ENCODE measurements at places on chromosomes 5 and 9. TPM values are rescaled to one million over a fixed set of nuclear protein-coding genes. Genes with fewer than 3 reads are reported as not detected.
A peak's percentile ranks its signal among the peaks of the same experiment; 100 is the strongest.

DNA sequence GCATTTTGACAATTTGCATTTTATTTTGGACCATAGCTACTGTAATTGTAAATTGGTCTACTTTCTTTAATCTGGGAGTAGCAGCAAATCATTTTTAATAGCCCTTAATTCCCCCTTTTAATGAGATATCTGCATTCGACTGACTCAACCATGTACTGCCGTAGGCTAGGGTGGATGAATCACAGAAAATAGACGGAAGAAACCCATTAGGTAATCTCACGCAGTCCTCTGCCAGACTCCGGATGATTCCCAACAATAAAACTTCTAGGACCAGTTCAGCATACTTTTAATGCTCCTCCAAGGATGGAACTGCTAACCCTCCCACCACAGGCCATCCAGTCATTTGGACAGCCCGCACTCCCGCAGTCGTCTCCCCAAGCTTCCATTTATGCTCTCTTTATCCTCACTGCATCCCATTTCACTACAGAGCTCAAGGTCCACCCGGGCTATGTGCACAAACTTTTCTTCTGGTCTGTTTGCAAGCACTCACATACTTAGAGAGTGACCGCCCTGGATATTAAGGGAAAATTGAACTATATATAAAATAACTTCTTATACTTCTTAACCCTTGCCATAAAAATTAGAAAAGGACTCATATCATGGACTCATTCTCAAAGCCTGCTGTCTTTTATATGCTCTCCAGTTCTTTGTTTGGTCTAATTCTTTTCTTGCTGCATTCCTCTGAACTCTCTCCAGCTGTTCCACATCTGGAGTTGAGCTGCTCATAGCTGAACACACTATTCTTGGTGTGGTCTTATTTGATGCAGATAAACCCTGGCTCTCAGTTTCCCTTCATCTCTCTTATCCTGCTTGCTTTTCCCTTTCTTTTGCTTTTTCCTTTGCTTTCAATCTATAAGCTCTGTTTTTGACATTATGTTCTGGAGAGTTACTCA, 326.6 kb downstream of the ARL15 start:
- DNase-seq, result peak; percentile 88

DNA sequence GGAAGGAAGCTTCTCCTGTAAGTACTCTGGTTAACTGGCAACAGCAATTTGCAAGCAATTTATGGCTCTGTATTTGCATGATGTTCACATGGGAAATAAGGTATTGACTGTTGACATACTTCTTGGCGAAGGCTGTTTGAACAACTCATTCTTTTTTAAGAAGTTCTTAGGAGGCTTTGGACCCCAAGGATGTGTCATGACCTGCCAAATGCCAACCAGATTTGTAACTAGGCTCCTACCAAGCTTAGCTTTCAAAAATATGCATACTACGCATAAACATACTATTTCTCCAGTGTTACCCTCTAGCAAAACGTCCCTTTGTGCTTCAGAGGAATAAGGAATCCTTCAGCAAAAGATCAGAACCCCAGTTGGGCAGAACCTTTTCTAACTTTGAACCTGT, 165.2 kb upstream of the MSX2 start:
- DNase-seq, result no peak

Gene SIT1
- total RNA-seq, result not detected

GRCh38 chr5:116032094-116032517, at the start of gene ARL14EPL:
Gene ARL14EPL, plus strand, starts transcription at chr5:116032472. Its CDS starts 18,994 bp downstream, at chr5:116051466.
- DNase-seq, result peak; percentile 76

Gene ZBTB26
- 4.9 TPM for total RNA-seq

- DNase-seq, result no peak
Observed at GRCh38 chr5:176553260-176554085, 4.3 kb downstream of the CDHR2 start.

DNA sequence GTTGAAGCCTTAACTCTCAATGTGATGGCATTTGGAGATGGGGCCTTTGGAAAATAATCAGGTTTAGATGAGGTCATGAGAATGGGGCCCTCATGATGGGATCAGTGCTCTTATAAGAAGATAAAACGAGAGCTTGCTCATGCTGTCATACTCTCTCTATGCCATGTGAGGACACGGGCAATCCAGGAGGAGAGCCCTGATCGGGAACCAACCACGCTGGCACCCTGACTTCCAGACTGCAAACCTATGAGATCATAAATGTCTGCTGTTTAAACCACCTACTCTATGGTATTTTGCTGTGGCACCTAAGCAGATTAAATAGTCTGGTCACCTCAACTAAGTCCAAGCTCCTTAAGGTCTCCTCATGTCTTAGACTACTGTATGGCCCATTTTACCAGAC, 10.0 kb downstream of the HMGCS1 start:
- no peak for DNase-seq

Gene C9orf43
- 0.26 TPM for total RNA-seq

DNA sequence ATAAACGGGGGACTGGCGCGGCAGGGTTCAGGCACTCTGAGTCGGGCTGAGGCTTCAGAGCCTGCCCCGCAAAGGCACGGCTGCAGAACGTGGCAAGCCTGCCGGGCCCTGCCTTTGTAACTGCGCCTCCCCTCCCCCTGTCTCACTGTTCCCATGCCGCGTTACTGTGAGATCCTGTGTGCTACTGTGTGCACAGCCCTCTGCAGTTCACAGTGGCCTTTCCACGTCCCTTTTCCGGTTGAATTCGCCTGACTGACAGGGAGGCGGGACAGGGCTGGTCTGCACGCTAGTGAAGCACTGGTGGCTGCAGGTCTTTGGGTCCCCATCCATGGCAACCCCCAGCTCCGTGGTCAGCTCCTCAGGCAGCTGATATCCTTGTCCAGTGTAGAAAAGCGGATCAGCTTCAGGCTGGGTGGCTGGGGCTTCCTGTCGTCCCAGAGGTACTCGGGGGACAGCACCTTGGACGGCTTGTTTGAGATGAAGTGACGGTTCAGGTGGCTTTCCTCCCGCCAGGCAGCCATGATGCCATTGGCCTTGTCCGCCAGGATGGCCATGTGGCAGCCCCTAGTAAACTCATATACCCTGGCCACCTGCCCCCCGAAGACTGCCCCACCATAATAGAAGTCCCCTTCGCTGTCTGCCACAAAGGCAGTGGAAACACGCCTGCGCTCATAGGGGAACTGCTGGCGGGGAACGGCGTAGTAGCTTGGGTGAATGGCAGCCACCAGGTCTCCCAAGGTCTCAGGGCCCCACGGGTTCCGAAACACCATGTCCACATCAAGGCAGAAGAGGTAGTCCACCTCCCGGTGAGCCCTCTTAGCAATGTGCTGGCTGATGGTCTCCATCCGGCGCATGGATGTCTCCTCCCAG, 10.3 kb downstream of the GBGT1 start:
- DNase-seq, result no peak

Gene LRRC19
- total RNA-seq, result not detected

DNA sequence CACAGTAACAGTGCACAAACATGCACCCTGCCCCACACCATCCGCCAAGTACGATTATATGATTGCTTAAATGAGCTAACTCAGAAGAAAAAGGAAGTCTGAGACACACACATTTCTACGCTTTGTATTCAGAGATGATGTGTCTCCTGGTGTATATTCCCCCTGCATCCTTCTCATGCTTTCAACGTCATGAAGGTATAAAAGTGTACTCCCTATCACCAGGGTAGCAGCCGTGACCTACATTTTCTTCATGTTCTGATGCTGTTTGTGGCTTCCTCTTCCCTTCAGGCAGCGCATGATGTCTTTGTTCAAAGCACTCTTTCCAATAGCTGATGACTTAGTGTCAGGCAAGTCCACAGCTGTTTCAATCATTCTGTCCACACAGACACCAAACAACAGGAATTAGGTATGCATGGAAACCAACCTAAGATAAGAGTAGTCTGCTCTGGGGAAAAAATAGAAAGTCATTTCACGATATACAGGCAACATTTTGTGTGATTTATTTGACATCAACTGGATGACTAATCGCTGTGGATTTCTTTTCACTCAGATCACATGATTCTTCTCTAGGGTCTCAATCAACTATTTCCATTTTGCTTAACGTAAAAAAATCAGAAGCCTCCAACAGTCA, 269.4 kb upstream of the PTGER4 start:
- no peak for DNase-seq

DNA sequence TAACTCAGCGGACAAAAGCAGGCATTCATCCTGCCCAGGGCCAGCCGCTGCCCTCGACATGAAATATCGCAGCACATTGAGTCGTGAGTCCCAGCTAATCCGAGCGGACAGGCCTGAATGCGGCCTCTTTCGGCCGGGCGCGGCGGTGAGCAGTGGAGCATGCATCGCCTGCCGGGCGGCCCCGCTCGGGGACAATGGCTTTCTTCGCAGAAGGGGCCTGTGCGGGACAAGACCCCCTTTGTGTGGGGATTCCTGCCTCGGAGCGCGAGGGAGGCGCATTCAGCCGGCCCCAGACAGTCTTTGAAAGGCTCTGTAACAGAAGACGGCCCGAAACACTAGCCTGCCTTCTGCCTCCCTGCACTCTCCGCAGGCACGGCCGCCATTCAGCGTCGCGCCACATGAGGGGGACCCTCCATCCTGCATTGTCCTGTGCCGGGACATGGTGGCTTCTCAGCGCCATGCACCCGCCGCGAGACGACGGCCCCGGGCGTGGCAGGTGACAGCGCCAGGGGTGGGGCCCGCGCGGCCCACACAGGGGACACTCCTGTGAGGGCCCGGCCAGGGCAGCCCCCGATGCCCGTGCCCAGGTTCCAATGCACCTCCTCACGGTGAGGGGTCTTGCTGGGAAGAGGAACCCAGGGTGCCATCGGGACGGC, 52.0 kb downstream of the EXD3 start:
- no peak for DNase-seq

DNA sequence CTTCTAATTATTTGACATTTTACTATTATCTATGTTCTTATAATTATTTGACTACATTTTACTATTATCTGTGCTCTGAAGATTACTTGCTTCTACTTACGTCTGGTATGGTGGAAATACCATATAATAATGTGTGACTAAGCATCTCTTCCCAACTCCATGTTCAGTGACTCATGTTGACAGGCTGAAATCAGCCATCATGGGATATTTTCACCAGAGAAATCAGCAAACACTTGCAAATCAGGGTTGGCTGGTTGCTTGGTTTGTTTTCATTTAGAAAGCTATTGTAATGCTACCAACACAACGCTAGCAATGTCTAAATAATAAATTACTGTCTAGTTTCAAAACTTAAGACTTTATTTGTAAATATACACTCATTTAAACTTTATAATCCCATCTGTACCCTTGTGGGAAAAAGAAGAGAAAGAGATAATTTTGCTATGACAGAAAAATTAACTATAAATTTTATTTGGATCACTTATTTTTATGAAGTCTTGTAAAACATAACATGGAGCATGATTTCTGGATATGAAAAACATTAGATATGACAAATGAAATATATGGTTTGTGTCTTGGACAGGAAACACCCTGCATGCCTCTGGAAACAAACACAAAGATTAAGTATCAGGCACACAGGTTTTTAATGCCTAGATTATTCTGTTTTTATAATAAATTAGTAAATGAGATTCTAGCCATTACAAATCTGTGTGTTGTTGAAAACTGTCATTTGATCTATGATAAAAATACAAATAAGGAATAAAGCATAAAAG, 337.6 kb downstream of the BNC2 start:
- peak; percentile 70 for DNase-seq

DNA sequence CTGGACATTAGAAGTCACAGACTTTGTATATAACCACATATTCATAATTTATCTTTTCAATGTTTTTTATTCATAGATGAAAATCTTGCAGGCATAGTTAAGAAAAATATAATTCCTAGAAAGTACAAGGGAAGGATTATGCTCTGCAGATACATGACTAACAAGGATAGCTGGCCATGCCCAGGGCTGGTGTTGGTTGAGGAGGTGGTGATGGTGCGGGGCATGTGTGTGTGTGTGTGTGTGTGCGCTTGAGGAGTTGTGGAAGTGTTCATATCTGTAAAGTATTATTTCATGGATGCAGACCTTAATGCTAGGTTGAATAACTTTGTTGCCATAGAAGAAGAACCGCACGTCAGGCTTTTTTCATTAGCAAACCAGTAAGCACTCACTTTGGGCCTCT, 1.3 kb downstream of the S1PR3 start:
- no peak for DNase-seq

- DNase-seq, result peak; percentile 76
Observed at GRCh38 chr9:124632077-124632621, 125.0 kb upstream of the NR5A1 start.

- DNase-seq, result no peak
Observed at GRCh38 chr9:109017493-109017892, 4.2 kb upstream of the CTNNAL1 start.

DNA sequence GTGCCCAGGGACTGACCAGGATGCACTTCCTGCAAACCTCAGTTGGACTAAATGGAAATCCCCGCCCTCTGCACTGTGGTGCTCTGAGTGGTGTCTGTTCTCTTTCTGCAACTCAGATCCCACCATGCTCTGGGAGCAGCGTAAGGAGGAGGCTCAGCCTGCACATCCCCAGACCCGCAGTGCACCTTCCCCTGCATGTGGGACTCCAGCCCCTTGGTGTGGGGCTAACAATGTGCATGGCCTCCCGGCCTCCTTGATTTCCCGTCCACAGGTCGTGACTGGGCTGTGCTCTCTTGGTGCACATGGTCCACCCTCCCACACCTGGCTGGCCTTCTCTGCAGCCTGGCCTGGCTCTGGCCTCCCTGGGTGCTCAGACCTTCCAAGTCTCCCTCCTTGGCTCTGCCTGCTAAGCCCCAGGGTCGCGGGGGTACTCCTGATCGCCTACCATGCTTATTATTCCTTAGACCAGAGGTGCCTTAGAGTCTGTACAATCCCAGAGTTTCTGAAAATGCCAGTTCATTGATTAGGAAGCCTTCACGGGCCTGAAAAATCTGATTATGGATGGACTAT, 397.5 kb downstream of the IRX2 start:
- no peak for DNase-seq

Gene ASTN2
- total RNA-seq, result 9.5 TPM

Gene ECSCR
- 0.60 TPM for total RNA-seq

Gene SLC4A9
- total RNA-seq, result not detected

DNA sequence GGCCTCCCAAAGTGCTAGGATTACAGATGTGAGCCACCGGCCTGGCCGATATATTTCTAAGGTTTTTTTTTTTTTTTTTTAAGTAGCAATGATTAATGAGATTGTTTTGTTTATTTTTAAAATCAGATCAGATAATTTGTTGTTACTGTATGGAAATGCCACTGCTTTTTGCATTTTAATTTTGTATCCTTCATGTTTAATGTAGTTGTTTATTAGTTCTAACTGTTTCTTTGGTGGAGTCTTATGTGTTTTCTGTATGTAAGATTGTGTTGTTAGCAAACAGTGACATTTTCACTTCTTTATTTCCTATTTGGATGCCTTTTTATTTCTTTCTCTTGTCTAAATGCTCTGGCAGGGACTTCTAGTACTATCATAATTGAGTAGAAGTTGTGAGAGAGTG, 87.3 kb downstream of the DMXL1 start:
- DNase-seq, result no peak

DNA sequence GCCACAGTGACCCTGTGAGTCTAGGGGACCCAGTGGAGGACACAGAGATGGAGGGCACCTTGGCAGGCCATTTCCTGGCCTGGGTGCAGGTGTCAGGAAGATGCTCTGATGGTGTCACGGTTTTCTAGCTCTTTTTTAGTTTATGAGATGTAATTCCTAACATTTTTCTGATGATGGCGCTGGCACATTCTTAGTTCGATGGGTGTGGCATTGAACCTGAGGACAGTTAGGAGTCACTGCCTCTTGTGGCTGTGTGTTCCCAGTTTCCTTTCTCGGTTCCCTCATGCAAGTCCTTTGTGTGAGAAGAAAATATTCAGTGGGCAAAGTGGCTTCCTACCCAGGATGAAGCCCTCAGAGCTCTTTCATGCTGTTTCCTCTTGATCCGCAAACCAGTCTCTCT, 129.4 kb upstream of the ICE1 start:
- no peak for DNase-seq

Gene RPL35
- 1,600 TPM for total RNA-seq

Data from HFFc6 (cell line).